GDM1 (cell line): ENCODE measurements at places on chromosomes 7 and 10.

DNA sequence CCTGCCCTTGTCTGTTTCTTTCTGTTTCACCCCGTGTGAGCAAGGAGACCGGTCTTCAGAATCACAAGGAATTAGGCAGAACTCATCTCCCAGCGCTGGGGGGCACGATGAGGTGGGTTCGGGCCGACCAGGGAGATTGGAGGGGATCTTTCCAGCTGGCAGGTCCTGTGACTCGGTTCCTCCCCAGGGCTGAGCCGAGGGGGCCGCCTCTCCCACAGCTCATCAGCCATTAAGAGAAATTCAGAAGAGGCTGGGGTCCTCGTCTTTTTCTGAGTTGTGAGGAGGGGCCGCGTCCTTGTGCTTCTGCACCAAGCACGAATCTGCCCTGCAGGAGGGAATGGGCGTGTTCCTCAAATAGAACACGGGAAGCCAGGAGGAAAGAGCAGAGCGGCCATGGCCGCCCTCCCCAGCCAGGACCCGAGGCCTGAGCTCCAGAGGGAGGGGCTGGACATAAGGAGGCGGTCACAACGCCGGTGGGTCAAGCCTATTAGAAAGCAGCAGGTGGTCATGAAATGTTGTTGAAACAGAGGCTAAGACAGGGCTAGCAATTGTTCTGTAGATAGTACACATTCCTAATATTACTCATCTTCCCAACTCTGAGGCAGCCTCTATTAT lies 125.3 kb downstream of the ADARB2 start:
- DNase-seq = no peak

GRCh38 chr7:66202441-66202840 lies 2.7 kb upstream of the TPST1 start:
- no peak for DNase-seq

GRCh38 chr7:116986611-116987565 lies 33.6 kb downstream of the ST7 start:
- no peak for DNase-seq

GRCh38 chr10:61543831-61544230 lies 90.7 kb upstream of the TMEM26 start:
- no peak for DNase-seq

GRCh38 chr10:4720463-4720862 lies 105.5 kb upstream of the AKR1E2 start:
- DNase-seq = no peak

DNA sequence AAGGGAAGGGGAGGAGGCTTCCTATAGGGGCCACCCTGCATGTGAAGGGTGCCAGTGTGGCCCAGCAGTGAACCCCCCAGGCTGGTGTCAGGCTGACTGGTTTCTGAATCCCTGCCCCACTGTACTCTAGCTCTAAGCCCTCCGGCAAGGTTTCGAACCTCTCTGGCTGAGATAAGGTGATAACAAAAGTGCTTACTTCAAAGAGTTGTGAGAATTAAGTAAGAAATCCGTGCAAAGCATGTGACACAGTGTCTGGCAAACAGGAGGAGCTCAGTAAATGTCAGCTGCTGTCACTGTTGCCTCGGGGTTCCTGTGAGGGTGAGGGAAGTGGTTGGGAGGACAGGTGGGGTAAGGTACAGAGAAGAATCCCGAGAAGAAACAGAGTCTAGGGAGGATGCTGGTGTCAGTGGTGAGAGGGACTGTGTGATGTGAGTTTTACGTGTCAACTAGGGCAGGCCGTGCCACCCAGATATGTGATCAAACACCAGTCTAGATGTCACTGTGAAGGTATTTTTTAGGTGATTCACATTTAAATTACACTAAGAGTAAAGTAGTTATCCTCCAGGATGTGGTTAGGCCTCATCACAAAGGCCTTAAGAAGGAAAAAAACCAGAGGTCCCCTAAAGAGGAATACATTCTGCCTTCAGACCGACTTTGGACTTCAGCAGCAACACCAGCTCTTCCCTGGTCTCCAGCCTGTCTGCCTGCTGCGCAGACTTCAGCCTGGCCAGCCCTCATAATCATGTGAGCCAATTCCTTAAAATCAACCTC lies 64.4 kb downstream of the BPGM start:
- DNase-seq = no peak

DNA sequence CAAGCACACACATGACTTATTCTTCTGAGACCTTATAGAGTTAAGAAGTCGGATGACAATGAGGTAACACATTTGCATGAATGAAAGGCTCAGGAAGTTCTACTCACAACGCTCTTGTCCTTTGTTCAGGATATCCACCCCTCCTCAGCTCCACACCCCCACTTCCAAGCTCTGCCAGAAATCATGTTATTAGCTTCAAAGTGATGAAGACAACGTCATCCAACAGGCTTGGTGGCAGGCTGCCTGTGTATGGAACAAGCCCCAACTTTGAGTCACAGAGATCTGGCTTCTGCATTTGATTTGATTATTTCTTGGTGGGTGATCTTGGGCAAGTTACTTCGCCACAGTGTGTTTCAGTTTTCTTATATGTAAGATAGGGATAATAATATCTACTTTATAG lies 12.4 kb upstream of the BMPER start:
- no peak for DNase-seq

DNA sequence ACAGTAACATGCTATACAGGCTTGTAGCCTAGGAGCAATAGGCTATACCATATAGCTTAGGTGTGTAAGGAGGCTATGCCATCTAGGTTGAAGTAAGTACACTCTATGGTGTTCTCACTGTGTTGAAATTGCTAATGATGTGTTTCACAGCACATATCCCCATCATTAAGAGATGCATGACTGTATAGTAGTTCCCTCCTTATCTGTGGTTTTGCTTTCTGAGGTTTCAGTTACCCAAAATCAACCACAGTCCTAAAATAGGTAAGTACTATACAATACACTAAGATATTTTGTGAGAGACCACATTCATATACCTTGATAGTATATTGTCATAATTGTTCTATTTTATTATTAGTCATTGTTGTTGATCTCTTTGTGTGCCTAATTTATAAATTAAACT lies 12.7 kb downstream of the FZD1 start:
- no peak for DNase-seq
